ENCODE measurements at places on chromosomes 1 and 21. TPM values are rescaled to one million over a fixed set of nuclear protein-coding genes. Genes with fewer than 3 reads are reported as not detected.

The TNFAIP8L2 gene
- 0.99 TPM for total RNA-seq

The CRYZ gene
- 21.4 TPM for total RNA-seq

The KRTAP21-2 gene
- total RNA-seq, result 1.4 TPM

The DNAJC16 gene
- total RNA-seq, result 24.3 TPM

The CDC20 gene
- total RNA-seq, result 44.7 TPM

The KIF26B gene
- total RNA-seq, result 3.1 TPM

The BCL2L15 gene
- 0.68 TPM for total RNA-seq

The VPS45 gene
- 50.7 TPM for total RNA-seq

The RXFP4 gene
- 1.1 TPM for total RNA-seq

The C1QTNF12 gene
- total RNA-seq, result 7.7 TPM

The CYP4Z1 gene
- 0.68 TPM for total RNA-seq
